ENCODE measurements at places on chromosomes 3 and 15.

GRCh38 chr3:188956839-188957489 is 214.8 kb upstream of the TPRG1 start:
- no peak for DNase-seq

DNA sequence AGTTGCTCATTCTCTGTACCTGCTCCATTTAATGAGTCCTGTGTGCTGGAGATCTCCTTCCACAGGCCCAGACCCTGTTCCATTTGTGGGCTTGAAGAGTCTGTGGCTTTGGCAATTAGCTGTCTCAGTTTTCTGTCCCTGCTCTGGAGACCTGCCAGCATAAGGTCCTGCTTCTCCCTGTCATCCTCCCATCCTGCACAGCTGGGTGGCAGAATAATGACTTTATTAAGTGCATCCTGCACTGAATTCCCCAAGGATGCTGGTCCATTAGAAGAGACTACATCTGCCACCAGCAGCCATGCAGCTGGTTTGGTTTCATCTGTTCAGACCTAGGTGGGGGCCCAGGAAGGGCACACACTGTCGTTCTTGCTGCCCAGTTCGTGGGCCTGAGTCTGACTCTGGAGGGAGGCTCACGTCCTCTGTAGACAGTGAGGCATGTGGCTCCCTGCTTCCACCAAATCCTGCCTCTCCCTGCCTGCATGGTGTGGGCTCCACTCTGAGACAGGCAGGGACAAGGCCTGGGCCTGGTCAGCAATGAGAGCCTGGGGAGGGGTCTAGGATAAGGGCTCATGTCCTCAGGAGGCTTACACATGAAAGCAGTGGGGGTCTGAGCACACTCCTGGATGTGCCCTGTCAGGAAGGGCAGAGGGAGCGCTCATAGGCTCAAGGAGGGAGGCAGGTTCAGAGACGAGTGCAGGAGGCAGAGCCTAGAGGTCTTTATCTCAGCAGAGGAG is 78.4 kb upstream of the PRR23E start:
- DNase-seq, result no peak

DNA sequence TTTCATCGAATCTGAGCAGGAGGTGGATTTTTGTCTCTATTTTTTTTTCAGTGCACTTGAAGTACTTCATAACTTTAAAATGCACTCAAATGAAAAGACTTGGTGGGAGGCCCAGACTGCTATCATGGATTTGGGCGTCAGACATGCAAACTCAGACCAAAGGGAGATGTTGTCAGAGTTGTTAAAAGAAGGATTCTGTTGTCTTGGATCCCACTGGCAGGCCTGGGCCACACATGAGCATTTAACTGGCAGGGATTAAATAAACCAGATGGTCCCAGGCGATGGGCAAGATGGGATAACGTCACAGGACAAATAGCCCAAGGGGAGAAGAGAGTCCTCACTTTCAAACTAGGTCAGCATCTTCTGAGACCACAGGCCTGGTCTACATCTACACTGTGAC is 15.4 kb downstream of the RTP1 start:
- DNase-seq, result no peak

DNA sequence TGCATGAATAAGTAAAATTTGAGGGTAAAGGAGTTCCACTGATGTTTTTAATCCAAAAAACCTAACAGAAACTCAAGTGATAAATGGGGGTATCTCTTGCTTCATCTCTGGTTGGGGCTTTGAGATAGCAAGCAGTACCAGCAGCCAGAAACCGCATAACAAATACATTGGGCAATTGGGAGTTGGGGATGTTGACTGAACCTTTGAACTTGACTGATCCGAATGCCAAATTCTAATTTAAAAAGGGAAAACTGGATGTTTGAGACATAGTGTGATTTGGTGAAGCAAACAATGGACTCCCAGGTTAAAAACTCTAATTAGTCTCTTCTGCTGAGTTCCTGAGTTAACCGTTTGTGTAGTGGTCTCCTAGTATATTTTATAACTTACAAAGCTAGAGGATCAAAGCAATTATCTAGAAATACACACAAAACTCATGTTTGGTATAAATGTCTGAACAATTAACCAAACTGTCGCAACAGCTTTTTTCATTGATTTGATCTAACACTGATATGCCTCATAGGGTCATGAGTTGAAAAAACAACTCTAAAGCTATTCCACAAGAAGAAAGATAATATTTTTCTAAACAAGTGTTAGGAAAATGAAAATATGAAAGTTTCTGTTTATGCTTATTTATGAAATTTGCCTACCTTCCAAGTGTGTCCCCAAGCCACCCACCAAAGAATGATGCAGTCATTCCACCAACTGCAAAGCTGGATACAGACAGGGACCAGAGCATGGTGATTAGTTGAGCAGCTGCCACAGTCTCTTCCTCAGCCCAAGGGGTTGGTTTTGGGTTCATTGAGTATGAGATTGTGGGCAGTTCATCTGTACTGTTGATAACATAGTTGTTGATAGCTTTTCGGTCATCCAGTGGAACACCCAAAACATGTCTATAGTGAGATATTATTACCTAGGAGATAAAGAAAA is 12.4 kb downstream of the SLC2A2 start:
- DNase-seq, result no peak

- DNase-seq, result no peak
Observed at GRCh38 chr15:33298631-33299030, 12.1 kb upstream of the RYR3 start.

DNA sequence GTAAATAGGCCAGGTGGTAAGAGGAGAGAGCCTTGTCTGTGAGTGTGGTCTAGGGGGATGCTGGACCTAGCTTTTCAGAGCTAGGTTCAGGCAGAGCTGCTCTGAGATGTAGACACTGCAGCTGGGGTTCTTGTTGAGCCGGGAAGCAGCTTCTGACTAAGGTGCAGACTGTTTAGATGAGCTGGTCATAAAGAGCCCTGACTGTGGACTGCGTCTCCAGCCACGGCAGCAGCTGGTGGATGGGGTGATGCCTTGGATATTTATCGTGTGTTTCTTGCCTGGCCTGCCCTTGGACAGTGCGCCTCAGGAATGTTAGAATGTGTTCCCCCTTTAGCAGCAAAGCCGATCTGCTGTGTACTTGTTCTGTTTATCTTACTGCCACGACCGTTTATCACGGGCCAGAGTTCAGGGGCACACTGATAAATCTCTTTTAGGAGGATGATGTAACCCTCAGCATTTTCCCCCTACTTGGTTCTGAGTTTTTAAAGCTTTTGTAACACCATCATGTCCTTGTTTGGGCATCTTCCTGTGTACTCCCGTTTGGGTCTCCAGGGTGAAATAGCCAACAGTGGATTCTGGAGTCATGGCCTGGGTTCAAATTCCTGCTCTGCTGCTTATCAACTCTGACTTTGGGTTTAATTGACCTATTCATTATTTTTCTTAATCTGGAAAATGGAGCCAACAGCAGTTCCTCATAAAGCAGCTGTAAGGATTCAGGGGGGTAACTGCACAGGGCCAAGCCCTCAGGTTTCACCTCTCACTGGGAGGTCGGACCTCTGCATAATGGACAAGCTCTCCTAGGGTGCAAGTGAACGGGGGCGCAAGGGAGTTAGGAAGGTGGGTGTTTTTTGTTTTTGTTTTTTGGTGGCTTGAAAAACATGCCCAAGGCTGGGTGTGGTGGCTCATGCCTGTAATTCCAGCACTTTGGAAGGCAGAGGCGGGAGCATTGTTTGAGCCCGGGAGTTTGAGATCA is 51.4 kb downstream of the FLNB start:
- DNase-seq, result no peak

DNA sequence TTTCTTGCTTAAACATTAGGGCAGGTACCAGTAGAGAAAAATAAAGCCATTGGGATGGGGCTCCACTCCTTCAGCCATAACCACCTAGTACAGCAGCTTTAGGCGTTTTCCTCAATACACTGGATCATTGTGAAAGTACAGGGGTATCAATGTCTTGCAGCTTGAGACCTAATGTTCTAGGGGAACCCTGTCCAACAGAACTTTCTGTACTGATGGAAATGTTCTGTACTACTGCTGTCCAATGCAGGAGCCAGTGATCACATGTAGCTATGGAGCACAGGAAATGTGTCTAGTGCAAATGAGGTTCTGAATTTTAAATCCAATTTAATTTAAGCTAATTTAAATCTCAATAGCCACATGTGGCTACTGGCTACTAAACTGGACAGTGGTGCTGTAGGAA is 93.9 kb downstream of the NEDD4 start:
- no peak for DNase-seq

DNA sequence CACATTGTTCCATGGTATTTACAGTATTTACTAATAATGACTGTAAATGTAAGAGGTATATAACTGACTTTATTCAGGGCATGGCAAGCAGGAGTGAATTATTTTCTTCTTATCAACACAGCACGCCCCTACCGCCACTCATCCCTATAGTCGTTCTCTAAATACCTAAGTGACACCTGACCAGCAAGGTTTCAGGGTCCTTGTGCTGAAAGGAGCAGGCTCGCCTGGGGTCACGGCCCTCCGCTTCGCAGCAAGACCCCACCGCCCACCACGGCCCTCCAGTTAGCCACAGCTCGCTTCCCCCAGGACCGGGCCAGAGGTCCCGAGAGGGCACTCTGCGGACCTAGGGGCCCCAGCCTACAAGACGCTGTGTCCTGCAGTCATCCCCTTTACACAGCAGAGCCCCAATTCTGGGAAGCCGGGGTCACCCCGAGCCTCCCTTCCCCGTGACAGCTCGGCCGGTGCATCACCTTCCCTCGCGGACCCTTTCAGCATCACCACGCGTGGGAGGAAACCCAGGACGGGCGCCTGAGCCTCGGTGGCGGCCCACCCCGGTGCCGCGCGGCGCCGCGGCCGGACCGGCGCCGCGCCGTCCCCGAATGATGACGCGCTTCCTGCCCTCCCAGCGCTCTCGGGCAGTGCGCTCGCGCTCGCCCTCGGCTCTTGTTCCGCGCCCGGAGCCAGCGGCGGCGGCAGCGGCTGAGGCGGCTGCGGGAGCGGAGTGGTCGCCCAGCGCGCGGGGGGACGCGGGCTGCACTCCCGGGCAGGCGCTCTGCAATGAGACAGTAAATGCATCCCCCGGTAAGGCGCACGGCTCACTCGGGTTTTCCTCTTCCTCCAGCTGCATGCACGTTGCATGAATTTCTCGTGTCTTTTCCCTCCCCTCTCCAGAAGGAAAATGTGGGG is 225.1 kb upstream of the C2CD4B start:
- no peak for DNase-seq

GRCh38 chr3:190192739-190193138 is 72.0 kb upstream of the P3H2 start:
- DNase-seq, result no peak

DNA sequence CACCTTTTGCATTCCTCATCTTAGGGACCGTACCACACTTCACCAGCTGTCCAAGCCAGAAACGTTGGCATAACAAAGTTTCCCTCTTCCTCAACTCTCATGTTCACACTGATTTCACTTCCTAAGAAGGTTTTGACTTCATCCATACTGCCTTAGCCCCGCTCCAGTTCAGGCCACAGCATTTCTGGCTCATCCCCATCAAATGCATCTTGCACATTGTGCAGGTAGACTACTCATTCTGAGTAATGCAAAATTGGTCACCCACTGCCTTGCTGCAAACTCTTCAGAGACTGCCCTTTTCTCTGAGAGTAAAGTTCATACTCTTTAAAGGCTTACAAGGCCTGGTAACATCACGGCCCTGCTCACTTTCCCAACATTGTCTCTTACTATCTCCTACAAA is 8.8 kb downstream of the NUSAP1 start:
- DNase-seq, result no peak

- DNase-seq, result no peak
Observed at GRCh38 chr3:22734756-22735155, 468.4 kb upstream of the UBE2E2 start.

Data from iPS DF 19.7 (cell line).